ENCODE measurements at places on chromosomes 16 and 17.

DNA sequence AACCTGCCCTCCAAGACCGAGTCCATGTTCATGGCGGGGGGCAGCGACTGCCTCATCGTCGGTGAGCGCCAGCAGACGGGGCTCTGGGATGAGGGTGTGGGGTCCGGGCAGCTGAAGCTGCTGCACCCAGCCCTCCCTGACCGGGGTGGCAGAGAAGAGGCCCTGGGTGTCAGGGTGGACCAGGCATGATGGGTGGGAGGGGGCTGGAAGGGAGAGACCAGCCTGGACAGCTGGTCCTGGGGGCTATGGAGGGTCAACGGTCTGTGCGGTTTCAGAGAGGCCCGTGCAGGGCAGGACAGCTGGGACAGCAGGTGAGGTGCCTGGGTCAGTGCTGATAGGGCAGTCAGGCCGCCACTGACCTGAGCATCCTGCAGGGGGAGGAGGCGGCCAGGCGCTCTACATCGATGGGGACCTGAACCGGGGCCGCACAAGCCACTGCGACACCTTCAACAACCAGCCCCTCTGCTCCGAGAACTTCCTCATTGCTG lies 13.3 kb upstream of the ATP6V0C start:
- no peak for DNase-seq

GRCh38 chr17:10115536-10115932 lies 82.9 kb downstream of the GAS7 start:
- no peak for DNase-seq

- no peak for DNase-seq
Observed at GRCh38 chr16:56662357-56663354, 4.9 kb downstream of the MT1F start.

DNA sequence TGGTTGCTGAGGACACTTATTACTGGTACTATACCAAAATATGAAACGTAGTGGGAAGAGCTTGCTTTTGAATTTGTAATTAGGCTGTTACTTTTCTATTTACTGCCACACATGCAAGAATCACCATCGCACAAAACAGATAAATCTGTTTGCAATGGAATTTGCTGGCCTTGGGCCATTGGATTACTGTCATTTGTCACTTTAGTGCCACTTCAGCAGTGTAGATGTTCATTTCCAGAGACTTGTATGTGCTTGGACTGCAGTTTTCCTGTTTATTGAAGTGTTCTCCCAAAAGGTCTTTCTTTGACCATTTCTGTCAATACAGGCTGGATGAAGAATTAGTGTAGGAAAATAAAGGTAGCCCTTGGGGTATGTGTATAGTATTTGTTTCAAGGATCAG lies 4.5 kb downstream of the USP10 start:
- no peak for DNase-seq

DNA sequence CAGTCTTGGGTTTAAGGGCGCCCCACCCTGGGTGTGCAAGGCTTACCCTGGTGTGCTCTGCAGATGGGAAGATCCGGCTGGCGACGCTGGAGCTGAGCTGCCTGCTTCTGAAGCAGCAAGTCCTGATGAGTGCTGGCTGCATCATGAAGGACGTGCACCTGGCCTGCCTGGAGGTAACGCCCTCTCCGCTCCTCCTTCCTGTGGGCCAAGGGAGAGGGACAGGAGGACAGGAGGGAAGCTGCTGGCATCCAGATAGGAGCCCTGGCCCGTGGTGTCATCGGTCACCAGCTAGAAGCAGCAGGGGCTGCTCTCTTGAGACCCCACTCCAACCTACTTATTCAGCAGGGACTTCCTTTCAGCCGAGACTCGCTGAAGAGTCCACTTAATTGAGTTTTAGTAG lies 97.8 kb downstream of the CLEC16A start:
- DNase-seq = no peak

GRCh38 chr17:40599468-40599763 lies 34.1 kb upstream of the CCR7 start:
- DNase-seq = no peak

DNA sequence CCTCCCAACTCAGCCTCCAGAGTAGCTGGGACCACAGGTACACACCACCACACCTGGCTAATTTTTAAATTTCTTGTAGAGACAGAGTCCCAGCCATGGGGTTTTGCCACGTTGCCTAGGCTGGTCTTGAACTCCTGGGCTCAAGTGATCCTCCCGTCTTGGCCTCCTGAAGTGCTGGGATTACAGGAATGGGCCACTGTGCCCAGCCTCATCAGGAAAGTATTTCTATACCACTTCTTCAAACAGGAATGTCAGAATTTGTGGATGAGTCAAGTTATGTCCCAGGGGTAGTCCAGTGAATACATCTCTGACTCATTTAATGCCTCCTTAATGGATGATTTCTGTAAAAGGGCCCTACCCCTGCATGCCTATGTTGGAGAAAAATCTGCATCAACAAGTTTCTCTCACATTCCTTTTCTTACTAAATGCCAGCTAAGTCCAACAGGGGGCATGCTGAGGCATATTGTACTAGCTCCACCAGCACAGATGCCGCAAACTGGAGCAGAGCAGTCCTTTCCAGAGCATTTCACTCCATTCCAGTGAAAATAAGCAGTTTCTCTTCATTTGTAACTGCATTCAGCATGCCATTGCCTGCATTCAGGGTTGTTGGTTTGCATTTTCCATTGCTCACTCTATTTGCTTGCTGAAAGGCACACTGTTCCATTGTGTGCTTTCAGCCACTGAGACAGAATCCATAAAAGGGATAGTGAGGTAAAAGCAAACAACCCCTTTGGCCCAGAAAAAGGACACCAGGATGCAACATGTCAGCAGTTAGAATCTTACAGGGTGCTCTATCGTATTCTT lies 5.3 kb upstream of the CAVIN1 start:
- DNase-seq = peak; percentile 99

DNA sequence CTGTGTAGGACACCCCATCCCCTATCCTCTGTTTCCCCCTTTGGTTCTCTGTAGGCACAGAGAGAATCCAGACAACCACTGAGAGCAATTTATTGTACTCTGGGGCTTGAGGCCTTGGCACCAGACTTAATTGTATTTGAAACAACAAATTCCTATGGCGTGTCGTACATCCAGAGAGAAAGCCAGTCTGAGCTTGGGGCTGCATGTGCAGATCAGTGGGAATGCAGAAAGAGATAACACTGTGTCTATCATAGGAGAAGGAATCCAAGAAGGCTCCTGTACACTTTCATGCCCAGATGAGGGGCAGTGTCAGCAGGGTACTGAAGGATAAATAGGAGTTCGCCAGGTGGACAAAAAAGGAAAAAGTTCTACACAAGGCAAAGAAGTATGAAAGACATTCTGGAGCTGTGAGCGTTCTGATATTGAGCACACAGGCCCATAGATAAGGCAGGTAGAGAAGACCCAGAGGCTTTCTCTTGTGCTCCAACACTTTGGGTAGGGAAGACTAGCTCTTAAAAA lies 22.0 kb upstream of the IL4R start:
- no peak for DNase-seq

DNA sequence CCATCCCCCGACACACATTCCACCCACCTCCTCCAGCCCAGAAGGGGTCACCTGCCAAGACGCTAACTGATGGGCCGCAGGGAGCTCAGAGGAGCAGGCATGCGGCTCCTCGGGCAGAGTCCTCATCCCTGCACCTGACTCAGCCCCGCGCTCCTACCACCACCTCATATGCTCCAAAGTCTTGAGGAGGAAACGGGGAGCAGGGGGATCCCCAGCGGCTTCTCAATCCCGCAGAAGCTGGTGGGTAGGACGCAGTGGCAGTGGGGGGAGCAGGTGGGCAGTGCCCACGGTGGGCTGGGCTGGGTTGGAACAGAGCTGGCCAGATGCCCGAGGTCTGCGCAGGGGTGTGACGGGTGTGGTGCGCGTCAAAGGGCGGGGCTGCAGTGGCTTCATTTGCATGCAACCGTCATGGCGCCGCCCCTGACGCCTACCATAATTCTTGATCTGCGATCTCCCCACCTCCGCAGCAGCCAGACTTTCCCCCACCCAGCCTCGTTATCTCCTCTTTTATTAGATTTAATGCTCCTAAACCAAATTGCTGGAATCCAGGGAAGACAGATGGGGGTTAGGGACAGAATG lies 39.0 kb upstream of the EMP2 start:
- no peak for DNase-seq

DNA sequence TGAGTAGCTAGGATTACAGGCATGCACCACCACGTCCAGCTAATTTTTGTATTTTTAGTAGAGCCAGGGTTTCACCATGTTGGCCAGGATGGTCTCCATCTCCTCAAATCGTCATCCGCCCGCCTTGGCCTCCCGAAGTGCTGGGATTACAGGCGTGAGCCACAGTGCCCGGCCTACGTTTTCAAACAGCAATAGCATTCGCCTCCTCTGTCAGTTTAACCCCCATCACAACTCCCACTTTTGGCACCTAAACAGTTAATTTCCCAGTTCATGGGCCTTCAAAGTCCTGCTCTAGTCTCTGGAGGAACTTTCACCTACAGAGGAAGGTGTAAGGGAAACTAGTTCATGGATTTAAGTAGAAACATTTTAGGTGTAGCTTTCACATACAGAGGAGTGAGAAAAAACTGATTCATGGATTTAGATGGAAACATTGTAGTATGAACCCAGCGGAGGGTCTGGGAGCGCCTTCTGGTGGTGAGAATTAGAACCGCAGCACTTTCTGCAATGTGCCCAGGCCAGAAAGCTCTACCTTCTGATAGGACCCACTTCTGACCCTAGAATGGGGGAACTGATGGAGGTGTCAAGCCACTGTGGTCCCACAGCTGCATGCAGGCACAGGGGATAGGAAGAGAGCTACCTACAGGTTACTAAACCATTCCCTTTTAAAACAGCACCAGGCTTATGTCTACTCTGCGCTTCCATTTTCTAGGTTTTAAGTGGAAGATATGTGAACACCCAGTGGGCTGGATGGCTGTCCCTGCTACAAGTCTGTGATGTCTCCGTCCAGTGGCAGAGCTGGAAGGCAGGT lies 12.0 kb upstream of the MEOX1 start:
- DNase-seq = peak; percentile 68

Data from kidney tubule cell (primary cell).